Spinal cord (tissue), 10 donors: ENCODE measurements at places on chromosomes 5 and 9. TPM values are rescaled to one million over a fixed set of nuclear protein-coding genes. Genes with fewer than 3 reads are reported as not detected.

Gene C9orf43
- 0.29 TPM for polyA plus RNA-seq

Gene DNAI1
- polyA plus RNA-seq: 10.3 TPM

Gene TUSC1
- polyA plus RNA-seq: 26.7 TPM

Gene GARIN3
- not detected for polyA plus RNA-seq

Gene MPDZ
- polyA plus RNA-seq: 60.1 TPM

Gene SHC3
- polyA plus RNA-seq: 30.4 TPM

Gene BTNL8
- polyA plus RNA-seq: 0.39 TPM

Gene TARS1
- 83.9 TPM for polyA plus RNA-seq

Gene PCDHGA2
- 14.0 TPM for polyA plus RNA-seq

Gene QRFP
- 0.51 TPM for polyA plus RNA-seq

Gene ENHO
- polyA plus RNA-seq: 193 TPM
